ENCODE measurements at places on chromosomes 16 and 17. TPM values are rescaled to one million over a fixed set of nuclear protein-coding genes. Genes with fewer than 3 reads are reported as not detected.
A peak's percentile ranks its signal among the peaks of the same experiment; 100 is the strongest.

GRCh38 chr17:44397479-44398440 is 8.3 kb upstream of the ITGA2B start:
- DNase-seq, result no peak

The ENPP7 gene
- polyA plus RNA-seq, result 0.10 TPM

The CRISPLD2 gene
- 7.5 TPM for polyA plus RNA-seq

The SNRNP25 gene
- polyA plus RNA-seq, result 70.5 TPM

- no peak for DNase-seq
These were observed 150.3 kb downstream of the KCNJ18 start for GRCh38 chr17:21842332-21843317.

GRCh38 chr16:50311891-50312501 is 45.6 kb downstream of the ADCY7 start:
- no peak for DNase-seq

DNA sequence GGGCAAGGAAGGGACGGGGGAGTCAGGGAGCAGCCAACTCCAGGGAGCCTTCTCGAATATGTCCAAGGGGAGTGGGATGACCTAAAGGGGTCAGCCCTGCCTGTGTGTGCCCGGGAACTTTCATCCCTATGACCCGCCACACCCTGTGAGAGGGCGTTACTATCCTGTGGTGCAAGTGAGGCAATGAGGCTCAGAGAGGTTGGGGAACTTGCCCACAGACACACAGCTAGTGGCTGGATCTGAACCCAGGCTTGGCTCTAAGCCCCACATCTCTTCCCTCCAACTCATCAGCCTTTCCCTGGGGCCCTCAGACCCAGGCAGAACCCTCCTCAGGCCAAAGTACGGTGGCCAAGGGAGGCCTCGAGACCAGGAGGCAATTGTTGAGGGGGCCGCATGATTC is 23.2 kb downstream of the JUP start:
- no peak for DNase-seq

DNA sequence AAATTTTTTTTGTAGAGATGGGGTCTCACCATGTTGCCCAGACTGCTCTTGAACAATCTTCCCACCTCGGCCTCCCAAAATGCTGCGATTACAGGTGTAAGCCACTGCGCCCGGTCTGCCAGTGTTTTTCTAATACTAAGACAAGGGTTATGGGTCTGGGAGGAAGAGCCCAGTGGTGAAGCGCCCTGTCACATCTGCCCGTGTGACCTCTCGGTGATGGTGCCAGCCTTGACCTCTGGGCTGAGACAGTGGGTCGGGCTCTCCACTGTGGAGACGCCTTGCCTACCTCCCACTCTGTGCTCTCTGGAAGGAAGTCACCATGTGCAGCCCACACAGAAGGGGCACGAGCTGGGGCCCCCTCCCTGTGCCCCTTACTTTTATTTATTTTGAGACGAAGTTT is 5.1 kb upstream of the BAIAP2 start:
- DNase-seq, result peak; percentile 6

- no peak for DNase-seq
These were observed 84.2 kb downstream of the C17orf58 start for GRCh38 chr17:67912088-67912487.

DNA sequence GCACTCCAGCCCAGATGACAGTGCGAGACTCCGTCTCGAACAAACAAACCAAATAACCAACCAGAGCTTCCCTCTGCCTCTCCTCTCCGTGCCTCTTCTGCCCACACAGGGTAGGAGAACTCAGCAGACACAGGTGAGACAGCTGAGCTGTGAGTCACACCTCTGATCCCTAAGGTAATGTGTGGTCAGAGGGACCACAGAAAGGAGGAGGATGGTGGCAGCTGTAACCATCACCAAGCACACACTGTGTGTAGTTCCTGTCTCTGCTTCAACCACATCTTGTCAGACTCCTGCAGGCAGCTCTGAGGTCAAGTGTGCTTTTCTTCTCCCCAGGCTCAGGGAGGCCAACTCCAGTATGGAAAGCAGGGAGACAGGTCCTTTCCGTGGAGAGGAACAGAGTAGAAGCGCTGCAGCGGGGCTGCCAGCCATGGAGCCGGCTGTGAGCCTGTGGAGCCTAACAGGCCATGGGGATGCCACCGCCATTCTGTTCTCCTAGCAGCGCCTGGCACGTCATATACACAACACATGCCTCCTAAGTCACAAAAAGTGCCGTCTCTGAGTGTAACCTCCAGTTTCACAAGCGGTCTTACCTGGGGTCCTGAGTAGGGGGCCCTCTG is 7.1 kb downstream of the NUDT16L1 start:
- DNase-seq, result no peak

DNA sequence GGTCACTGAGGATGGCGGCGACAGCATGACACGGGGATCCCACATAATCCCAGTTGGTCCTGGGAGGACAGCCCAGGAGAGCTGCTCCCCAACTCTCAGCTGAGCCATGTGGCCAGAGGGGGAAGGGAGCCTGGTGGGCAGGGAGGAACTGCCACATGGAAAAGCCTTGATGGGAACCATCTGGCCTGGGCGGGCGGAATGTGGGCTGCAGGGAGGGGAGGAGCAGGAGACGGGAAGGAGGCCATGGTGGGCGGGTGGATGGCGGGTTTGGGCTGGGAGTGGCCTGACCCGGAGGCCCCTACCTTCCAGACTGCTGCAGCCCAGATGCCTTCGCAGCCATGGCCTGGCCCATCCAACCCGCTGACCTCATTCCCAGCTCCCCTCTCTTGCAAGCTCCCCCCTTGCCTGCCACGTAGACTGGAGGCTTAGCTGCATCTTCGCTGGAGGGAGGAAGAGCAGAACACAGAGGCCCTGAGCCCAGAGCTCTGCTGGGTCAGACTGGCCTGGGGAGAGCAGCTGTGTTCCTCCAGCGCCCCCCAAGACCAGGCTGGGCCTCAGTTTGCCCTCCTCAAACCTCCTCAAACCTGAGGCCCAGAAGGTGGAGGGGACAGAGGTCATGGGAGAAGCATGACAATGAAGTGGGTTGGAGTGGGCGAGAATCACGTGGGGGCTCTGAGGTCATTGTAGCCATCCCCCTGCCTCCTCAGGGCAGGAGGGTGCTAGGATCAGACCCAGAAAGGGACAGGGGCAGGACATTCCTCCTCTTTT is 8.2 kb upstream of the COL1A1 start:
- DNase-seq, result peak; percentile 88

The IL21R gene
- 0.05 TPM for polyA plus RNA-seq

The SOST gene
- not detected for polyA plus RNA-seq

The FNDC8 gene
- polyA plus RNA-seq, result not detected

DNA sequence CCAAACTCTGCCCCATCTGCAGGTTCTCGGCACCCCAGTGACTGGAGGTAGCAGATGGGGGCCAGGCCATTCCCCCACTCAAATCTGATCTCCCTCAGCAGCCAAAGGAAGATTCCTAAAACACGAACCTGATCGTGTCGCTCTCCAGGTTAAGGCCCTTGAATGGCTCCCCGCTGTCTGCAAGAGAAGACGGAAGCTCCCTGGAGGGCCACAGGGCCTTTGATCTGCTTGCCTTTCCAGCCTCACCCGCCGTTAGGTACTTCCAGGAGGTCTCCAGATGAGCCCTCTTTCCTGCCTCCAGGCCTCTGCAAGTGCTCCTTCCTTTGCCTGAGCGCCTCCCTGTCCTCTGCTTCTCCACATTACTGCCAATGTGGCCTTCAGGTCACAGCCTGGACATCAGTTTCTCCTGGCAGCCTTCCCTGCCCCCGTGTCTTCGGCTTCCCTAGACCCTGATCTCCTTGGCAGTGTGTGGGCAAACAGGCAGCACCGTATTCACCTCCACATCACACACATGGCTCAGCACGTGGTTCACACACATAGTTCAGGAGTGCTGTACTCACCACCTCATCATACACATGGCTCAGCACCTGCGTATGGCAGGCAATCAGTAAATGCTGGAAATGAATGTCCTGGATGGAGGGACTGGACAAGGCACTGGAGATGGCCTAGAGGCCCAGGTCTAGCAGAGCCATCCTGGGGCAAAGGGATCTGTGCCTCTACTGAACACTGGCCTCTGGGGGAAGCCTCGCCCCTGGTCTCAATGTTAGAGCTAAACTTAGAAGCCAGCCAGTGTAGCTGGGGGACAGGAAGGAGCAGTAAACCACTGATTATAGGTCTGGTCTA is 26.4 kb upstream of the MRPS23 start:
- no peak for DNase-seq

- DNase-seq, result no peak
These were observed 38.0 kb upstream of the CDH15 start for GRCh38 chr16:89133457-89134127.

DNA sequence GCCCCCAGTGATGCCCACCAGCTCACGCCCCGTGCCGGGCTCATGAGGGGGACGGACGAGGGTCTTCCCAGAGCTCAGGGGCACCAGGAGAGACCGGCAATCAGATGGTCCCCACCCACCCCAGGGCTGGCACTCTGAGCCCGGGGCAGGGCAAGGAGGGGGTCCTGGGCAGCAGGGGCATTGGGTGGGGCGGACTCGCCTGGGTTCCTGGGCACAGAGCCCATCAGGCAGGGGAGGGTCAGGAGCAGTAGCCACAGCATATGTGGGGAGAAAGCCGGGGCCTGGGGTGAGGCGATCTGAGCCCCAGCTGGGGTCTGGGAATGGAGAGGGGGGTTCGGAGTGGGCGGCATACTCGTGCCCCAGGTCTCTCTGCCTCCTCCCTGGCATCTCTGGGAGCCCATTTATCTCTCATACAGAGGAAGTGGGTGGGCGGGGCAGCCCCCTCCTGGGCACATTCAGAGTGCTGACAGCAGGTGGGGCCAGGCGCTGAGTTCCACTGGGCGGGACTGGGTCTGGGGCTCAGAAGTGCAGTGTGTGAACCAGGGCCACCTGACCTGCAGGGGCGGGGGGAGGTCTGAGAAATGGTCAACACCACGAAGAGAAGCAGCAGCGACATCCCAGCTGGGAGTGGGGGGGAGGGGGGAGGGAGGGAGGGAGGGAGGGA is 20.5 kb upstream of the UBE2I start:
- no peak for DNase-seq

The YPEL2 gene
- polyA plus RNA-seq, result 6.9 TPM

DNA sequence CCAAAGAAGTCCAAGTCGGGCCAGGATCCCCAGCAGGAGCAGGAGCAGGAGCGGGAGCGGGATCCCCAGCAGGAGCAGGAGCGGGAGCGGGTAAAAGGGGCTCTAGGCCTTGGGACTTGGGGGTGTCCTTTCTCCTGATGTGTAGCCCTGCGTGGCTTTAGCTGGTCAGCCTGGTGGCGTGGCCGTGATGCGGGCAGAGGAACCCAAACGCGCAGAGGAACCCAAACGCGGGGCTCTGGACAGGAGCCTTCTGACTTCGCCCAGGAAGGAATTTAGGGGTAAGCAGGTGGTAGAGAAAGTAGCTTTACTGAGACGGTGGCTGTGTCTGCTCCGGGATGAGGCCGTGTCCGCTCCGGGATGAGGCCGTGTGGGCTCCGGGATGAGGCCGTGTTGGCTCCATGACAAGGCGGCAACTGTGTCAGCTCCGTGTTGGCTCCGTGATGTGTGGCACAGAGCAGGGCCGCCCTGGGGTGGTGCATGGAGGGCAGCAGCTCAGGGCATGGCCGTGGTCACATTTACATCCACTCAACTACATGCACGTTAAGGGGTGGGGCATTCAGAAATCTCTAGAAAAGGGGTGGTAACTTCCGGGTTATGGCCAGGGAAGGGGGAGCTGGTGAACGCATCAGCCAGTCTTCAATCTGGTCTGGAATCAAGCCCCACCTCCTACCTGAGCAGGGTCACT is 19.5 kb downstream of the ASPSCR1 start:
- DNase-seq, result no peak

Measured in psoas muscle (tissue), 8 donors.